Activated T-cell treated with anti-CD3 and anti-CD28 coated beads for 1 hour (primary cell): ENCODE measurements at places on chromosomes 1 and 21.

DNA sequence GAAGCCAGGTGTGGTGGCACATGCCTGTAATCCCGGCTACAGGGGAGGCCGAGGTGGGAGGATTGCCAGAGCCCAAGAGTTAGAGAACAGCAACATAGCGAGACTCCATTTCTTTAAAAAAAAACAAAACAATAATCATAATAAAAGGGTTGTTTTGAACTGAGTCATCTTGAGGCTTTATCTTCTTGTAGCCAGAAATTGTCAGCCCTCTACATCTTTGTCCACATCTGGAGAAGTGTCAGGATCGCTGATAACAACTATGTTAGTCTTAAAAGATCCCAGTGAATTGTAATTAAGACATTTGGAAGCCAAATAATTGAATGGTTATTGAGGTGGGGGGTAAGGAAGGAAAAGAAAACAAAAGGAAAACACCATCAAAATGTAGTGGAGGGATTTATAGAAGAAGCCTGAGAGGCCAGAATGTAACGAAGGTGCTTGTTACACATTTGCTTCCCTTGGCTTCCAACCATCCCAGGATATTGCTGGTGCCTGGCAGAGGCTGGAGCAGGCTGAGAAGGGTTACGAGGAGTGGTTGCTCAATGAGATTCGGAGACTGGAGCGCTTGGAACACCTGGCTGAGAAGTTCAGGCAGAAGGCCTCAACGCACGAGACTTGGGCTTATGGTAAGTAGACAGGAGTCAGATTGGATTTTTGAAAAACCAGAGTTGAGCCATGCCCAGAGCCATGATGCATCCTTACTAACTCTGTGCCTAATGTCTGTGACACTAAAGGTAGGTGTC, 52.5 kb upstream of the MTR start:
- no peak for DNase-seq

DNA sequence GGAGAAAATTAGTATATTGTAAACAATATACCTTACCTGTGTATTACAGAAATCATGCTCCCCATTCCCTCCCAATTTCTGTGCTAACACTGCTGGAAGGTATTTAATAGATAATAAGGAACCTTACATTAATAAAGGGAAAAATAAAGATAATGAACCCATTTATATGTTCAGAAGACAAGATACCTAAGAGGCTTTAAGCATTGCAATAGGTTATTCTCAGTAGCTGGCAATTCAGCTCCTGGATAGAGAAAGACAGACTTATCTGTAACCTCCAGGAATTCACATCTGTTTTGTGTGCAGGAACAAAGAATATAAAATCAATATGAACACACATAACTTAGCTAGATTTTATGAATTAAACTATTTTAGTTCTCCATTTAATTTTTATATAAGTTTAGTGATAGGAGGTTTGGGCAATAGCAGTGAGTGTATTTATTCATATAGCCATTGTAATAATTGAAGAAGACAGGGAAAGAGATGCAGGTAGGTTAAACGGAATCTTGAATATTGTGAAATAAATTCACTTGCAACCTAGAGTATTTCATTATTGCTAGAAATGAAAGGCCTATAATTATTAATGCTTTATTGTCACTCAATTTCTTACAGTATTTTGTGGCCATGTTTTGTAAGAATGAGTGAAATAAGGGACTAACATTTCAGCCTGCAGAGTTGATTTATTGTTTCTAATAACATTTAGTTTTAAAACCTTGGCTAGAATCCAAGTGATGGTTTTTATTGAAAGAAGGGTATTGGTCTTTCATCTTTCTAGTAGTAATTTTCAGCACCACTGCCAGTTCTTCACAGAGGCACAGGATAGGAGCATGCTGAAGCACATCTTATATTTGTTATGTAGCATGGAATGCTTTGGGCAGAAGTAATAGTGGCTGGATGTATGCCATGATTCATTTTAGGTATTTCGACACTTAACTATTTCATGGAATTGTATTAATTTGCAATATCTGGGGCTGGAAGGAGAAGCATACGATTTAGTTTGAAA, 1.5 kb downstream of the XPR1 start:
- no peak for DNase-seq

DNA sequence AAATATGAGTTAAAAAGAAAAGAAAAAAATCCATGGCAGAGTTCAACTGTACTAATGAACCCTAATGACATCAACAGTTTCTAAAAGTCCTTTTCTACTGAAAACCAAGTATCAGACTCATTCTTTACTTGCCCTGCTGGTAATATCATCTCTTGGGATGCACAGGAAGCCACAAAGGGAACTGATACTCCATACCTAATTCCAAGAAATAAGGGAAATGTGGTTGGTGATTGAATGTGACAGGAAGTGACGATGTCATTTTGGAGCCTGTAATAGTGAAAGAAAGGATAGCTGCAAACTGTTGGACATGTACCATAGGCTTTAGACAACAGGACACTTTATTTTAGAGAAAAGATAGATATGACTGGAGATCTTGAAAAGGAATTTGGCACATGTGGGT, 98.7 kb upstream of the VAV3 start:
- DNase-seq = no peak

- DNase-seq = no peak
Observed at GRCh38 chr21:14487490-14488432, 58.4 kb downstream of the SAMSN1 start.

DNA sequence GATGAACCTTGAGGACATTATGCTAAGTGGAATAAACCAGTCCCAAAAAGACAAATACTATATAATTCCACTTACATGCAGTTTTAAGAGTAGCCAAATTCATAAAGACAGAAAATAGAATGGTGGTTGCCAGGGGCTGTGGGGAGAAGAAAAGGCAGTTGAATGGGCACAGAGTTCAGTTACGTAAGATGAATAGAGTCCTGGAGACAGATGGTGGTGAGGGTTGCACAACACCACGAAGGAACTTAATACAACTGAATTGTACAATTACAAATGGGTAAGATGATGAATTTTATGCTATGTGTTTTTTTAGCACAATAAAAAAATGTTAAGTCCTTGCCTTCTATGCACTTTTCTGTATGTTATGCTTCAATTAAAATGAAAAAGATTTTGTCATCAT, 66.6 kb downstream of the CD34 start:
- DNase-seq = no peak

DNA sequence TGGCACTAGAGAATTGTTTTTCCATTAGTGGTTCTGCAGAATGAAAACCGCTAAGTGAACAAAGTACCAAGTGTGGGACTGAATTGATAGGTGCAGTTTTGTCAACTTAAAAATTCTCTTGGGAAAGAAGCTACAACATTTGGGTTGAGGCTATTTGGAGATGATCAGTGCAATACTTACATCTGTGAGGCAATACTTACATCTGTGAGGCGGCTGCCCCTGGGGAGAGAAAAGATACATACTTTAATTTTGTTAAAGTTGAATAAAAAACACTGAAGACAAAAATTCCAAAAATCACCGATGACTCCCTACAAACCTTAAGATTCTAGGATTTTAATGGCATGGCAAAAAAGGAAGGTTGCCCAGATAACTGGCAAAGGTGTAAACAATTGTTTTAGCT, 1.7 kb downstream of the CFAP410 start:
- no peak for DNase-seq

DNA sequence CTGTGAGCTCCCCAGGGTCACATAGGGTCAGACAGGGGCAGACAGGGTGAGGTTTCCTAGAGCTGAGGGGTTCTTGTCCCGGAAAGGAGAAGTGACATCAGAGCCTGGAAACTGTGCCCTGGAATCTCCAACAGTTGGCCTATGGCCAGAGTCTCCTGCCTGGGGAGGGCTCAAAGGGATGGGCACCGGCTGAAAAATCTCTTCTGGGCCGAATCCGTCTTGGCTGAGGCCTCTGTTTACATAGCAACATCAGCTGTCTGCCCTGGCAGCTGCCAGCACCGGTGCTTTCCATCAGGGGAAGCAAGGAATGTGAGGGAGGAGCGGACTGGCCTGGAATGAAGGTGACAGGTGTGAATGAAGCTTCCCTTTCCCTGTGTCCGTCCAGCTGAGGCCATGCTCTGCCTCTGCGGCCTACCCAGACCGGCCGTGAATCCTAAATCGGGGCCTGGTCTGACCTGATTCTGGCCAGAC, 30.7 kb downstream of the VASH2 start:
- no peak for DNase-seq

DNA sequence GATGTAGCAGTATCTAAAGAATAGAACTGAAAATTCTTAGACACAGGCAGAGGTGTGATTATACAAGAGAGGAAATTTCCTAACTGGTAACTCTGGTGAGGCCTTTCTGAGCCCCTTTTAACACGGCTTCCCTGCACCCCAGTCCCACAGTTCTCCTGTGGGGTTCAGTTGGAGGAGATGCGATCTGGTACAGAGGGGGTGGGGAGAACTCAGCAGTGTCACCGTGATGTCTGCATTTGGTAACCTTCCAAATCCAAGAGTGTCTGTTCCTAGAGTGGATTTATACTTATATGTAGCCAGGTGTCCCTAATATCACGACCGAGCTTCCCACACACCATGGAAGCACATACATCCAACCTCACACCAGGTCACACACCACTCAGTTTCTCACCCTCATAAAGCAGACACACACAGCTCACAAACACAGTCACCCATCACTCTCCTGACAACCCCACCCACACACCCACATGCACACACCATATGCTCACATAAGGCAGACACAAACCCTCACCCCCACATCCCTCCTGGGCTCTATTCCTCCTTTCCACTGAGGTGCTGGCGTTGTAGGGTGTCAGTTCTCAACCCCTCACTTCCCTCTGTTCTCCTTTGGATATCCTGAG, 48.5 kb downstream of the RHBG start:
- no peak for DNase-seq

- DNase-seq = no peak
Observed at GRCh38 chr1:23692308-23692871, 784 bp downstream of the RPL11 start.

DNA sequence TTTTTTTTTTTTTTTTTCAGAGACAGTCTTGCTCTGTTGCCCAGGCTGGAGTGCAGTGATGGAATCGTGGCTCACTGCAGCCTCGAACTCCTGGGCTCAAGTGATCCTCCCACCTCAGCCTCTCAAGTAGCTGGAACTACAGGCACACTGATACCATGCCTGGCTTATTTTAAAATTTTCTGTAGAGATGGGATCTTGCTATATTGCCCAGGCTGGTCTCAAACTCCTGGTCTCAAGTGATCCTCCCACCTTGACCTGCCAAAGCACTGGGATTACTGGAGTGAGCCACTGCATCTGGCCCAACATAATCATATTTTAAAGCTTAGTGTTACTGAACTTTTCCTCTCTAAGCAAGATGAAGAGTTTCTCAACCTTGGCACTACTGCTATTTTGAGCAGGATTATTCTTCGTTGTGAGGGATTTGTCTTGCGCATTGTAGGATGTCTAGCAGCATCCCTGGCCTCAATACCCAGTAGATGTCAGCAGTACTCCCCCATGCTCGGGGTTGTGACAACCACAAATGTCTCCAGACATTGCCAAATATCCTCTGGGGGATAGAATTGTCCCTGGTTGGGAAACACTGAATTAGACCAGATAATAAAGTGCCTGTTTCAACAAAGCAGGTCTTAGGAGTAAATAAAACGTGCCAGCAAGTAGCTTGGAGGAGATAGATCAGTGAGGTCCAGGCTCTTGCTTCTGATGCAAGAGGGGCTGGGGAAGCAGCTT, 15.1 kb upstream of the THRAP3 start:
- DNase-seq = no peak

GRCh38 chr1:93716163-93716562, 34.5 kb upstream of the BCAR3 start:
- no peak for DNase-seq

- DNase-seq = no peak
Observed at GRCh38 chr1:51328926-51329325, 1.4 kb downstream of the TTC39A start.

- no peak for DNase-seq
Observed at GRCh38 chr1:12760256-12760795, 13.2 kb upstream of the PRAMEF12 start.

DNA sequence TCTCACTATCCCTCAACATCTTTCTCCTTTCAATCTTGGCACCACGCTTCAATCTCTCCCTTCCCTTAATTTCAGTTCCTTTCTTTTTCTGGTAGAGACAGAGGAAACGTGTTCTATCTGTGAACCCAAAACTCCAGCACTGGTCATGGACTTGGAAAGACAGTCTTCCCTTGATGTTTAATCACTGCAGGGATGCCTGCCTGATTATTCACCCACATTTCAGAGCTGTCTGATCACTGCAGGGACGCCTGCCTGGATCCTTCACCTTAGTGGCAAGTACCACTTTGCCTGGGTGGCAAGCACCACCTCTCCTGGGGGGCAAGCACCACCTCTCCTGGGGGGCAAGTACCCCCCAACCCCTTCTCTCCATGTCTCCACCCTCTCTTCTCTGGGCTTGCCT, 27.8 kb downstream of the SELL start:
- no peak for DNase-seq

DNA sequence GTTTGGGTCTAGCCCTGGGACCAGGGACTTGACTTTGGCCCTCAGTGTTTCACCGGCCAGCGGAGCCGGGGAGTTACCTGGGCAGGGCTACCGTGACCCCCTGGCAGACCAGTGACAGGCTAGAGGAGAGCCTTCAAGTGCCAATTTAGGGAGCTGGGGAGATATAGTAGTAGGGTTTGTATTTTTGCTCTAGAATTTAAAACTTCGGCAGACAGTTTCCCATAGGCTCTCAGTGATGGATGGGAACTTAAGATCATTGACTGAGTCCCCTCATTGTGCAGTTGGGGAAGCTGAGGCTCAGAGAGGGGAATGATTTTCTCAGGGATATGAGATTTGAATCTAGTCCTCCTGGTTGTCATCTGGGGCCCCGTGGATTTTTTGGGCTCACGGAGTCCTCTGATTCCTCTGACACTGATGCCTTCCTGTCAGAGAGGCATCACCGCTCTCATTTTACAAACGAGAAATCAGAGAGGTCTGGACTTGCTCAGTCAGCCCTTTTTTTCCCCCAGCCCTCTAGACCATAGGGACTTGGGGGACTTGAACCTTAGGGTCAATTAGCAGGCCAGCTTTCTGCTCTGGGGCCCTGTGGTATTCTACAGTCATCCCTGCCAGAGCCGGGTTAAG, 58.3 kb upstream of the ACOT11 start:
- DNase-seq = no peak
